ENCODE measurements at places on chromosomes 7 and 10. TPM values are rescaled to one million over a fixed set of nuclear protein-coding genes. Genes with fewer than 3 reads are reported as not detected.

C10orf62 gene
- polyA plus RNA-seq: not detected

CPVL gene
- 9.5 TPM for polyA plus RNA-seq

ANKRD61 gene
- polyA plus RNA-seq: 0.04 TPM

SP8 gene
- not detected for polyA plus RNA-seq

WDR86 gene
- 0.28 TPM for polyA plus RNA-seq

SMKR1 gene
- 0.96 TPM for polyA plus RNA-seq

CREB5 gene
- polyA plus RNA-seq: 0.67 TPM

PRPF18 gene
- 6.6 TPM for polyA plus RNA-seq

COBL gene
- 6.1 TPM for polyA plus RNA-seq

NOC3L gene
- polyA plus RNA-seq: 4.8 TPM

EN2 gene
- polyA plus RNA-seq: 0.02 TPM

FFAR4 gene
- 0.08 TPM for polyA plus RNA-seq

BMPER gene
- polyA plus RNA-seq: 0.06 TPM

PLAC9 gene
- polyA plus RNA-seq: 5.8 TPM

ZPBP gene
- not detected for polyA plus RNA-seq

MSMB gene
- 0.59 TPM for polyA plus RNA-seq

HOXA5 gene
- polyA plus RNA-seq: 1.7 TPM

TIMM23B gene
- polyA plus RNA-seq: 6.1 TPM

ATG9B gene
- 36.0 TPM for polyA plus RNA-seq

PAOX gene
- 11.5 TPM for polyA plus RNA-seq

ZNF117 gene
- 4.6 TPM for polyA plus RNA-seq

NPTX2 gene
- 0.55 TPM for polyA plus RNA-seq

ZNF248 gene
- polyA plus RNA-seq: 2.9 TPM

EGR2 gene
- polyA plus RNA-seq: 0.49 TPM

PRLHR gene
- polyA plus RNA-seq: 0.01 TPM

PDAP1 gene
- polyA plus RNA-seq: 110 TPM

ALOX5 gene
- 12.2 TPM for polyA plus RNA-seq

TRIM74 gene
- 0.19 TPM for polyA plus RNA-seq

EEPD1 gene
- 14.5 TPM for polyA plus RNA-seq

PNPLA8 gene
- 13.7 TPM for polyA plus RNA-seq

TACC2 gene
- polyA plus RNA-seq: 47.8 TPM

TMEM236 gene
- 0.01 TPM for polyA plus RNA-seq

AKR1C8 gene
- not detected for polyA plus RNA-seq

FGFR2 gene
- 15.4 TPM for polyA plus RNA-seq

NDUFB8 gene
- 317 TPM for polyA plus RNA-seq

NODAL gene
- polyA plus RNA-seq: 0.20 TPM

LRRC4 gene
- polyA plus RNA-seq: 2.1 TPM

PPIF gene
- 38.4 TPM for polyA plus RNA-seq

TET1 gene
- 0.16 TPM for polyA plus RNA-seq

UBE2D1 gene
- 7.8 TPM for polyA plus RNA-seq

ZMIZ2 gene
- 66.6 TPM for polyA plus RNA-seq

NUPR2 gene
- 0.69 TPM for polyA plus RNA-seq

Data from esophagus (tissue), 2 donors.